ENCODE measurements at places on chromosomes 7 and 10. TPM values are rescaled to one million over a fixed set of nuclear protein-coding genes. Genes with fewer than 3 reads are reported as not detected.

The SMO gene
- 33.5 TPM for total RNA-seq

The NEUROG3 gene
- total RNA-seq = not detected

The HECW1 gene
- total RNA-seq = 3.1 TPM

The KCND2 gene
- total RNA-seq = 4.0 TPM

The TAS2R4 gene
- total RNA-seq = 0.92 TPM

The ATP5F1C gene
- total RNA-seq = 202 TPM

The SPDYE6 gene
- not detected for total RNA-seq

The THAP5 gene
- total RNA-seq = 21.3 TPM

The IFIT3 gene
- 10.7 TPM for total RNA-seq

The AFAP1L2 gene
- 0.14 TPM for total RNA-seq

The POU6F2 gene
- total RNA-seq = not detected

The VSTM4 gene
- total RNA-seq = 9.1 TPM

The TLL2 gene
- total RNA-seq = 0.09 TPM

The PRTFDC1 gene
- total RNA-seq = 23.3 TPM

The RARRES2 gene
- total RNA-seq = 46.9 TPM
